ENCODE measurements at places on chromosomes 6 and 20. TPM values are rescaled to one million over a fixed set of nuclear protein-coding genes. Genes with fewer than 3 reads are reported as not detected.

MACROD2 gene
- 6.5 TPM for total RNA-seq

TSPO2 gene
- total RNA-seq: not detected

MOCS1 gene
- 58.3 TPM for total RNA-seq

NOTCH4 gene
- 6.2 TPM for total RNA-seq

TBX18 gene
- total RNA-seq: 0.14 TPM

SAPCD1 gene
- total RNA-seq: 3.3 TPM

DNA sequence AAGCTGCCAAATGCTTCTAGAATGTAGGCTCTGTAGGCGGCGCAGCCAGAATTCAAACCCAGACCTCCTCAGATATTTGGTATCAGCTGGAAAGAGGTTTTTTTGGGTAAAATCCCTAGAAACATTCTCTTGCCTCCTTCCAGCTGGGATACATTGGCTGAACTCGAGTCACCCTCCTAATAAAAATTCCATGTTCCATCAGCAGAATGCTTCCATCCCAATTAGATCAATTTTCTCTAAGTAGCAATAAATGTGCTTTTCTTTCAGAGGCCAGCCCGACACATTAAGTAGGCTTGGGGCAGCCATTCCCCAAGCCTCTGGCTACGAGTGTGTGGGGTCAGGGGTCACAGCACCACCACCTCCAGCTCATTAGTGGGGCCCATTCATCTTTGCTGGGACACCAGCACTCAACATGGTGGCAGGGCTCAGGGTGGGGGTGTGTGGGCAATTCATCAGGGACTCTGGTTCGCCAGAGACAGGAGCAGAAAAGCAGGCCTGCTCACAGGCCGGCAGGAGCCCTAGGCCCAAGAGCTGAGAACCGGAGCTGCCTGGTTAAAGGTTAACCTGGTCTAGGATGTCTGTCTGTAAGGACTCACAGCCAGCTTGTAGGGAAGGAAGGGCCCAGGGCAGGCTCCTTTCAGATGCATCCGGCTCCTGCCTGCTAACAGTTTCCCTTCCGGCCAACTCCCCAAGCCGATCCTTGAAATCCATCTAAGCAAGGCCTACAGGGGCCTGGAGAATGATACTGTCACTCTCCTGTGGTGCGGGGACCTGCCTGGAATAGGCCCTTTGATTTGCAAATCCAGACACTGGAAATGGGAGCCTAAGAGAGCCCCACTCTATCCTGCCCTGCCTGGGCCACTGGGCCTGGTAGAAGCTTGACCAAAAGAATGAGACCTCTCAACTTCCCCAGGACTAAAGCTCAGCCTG, 159.1 kb upstream of the TOP1 start:
- H3K4me3 ChIP-seq: no peak overlapping the region
- peaks cover 3% of the 10 kb centered on the region for H3K4me1 ChIP-seq
- no peaks in the 10 kb centered on the region for H3K27me3 ChIP-seq
- DNase-seq: no peak

DNA sequence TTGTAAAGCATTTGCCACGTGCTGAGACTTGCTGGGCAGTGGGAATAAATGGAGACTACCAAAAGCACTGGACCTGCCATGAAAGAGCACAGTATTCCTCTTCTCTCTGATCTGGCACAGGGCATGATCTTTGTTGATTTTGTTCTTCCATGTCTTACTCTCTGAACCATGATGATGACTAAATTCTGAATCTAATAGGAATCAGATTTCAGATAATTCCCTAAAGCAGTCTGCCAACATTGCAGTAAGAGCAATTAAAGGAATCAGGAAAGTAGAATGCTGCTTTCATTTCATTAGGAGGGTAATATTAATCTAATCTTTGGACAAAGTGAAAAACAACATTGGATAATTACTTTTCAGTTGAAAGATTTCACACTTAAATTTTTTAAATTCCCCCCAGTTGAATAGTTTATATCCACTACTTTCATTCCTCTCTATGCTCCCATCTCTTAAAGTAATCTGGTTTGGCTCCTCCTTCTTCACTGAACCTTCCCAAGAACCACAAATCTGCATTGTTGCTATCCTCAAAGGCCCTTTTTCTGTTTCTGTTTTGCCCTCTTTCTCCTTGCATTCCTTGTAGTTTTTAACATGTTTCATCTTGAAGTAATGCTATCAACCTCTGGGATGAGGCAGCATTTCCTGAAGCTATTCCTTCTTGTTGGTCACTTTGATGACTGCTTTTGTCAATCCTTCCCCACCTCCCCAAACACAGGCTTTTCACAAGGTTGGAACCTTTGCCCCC, 243.2 kb upstream of the TENT5A start:
- H3K27me3 ChIP-seq: no peaks in the 10 kb centered on the region
- H3K4me1 ChIP-seq: no peaks in the 10 kb centered on the region
- no peaks in the 10 kb centered on the region for H3K36me3 ChIP-seq
- H3K27ac ChIP-seq: no peak overlapping the region
- DNase-seq: no peak
- no peak overlapping the region for H3K4me3 ChIP-seq

- no peaks in the 10 kb centered on the region for H3K36me3 ChIP-seq
- no peak for DNase-seq
- peaks cover 38% of the 10 kb centered on the region for H3K27me3 ChIP-seq
- H3K4me3 ChIP-seq: no peak overlapping the region
- no peaks in the 10 kb centered on the region for H3K4me1 ChIP-seq
Measured at GRCh38 chr20:2038161-2038560, 44.3 kb upstream of the PDYN start.

- H3K4me3 ChIP-seq: no peak overlapping the region
- DNase-seq: no peak
- no peaks in the 10 kb centered on the region for H3K36me3 ChIP-seq
- H3K27me3 ChIP-seq: no peaks in the 10 kb centered on the region
- no peaks in the 10 kb centered on the region for H3K4me1 ChIP-seq
- H3K27ac ChIP-seq: no peak overlapping the region
Measured at GRCh38 chr6:87375315-87375714, 30.7 kb downstream of the C6orf163 start.

DNA sequence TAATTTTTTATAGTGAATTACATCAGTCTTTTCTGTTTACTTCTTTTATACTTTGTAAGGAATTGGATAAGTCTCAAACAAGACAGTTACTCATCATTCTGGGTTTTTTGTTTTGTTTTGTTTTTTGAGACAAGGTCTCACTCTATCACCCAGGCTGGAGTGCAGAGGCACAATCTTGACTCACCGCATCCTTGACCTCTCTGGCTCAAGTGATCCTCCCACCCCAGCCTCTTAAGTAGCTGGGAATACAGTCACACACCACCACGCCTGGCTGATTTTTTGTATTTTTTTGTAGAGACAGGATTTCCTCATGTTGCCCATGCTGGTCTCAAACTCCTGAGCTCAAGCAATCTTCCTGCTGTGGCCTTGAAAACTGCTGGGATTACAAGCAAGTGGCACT, 524.3 kb downstream of the EYS start:
- H3K27me3 ChIP-seq: no peaks in the 10 kb centered on the region
- H3K27ac ChIP-seq: no peak overlapping the region
- no peaks in the 10 kb centered on the region for H3K36me3 ChIP-seq
- DNase-seq: no peak
- no peaks in the 10 kb centered on the region for H3K4me1 ChIP-seq
- H3K4me3 ChIP-seq: no peak overlapping the region

GRCh38 chr6:36242626-36243025, 27.2 kb upstream of the PNPLA1 start:
- DNase-seq: no peak
- no peak overlapping the region for H3K4me3 ChIP-seq
- H3K4me1 ChIP-seq: peaks cover 2% of the 10 kb centered on the region
- H3K36me3 ChIP-seq: no peaks in the 10 kb centered on the region

DNA sequence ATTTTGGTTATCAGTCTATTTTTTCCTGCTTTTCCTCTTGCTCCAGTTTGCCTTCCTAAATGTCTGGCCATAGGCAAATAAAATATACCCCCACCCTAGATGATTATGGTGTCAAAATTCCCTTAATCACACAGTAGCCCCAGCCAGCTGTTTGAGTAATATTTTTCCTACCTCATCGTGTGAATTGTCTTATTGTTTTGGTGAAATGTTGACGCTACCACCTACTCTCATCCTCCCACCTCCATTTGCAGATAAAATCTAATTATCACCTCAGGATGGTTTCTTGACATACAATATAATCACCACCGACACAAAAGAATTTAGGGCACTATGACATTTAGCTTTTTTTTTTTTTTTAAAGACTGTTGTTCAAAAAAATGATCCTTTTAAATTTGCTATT, 44.1 kb upstream of the FUCA2 start:
- no peak overlapping the region for H3K4me3 ChIP-seq
- no peaks in the 10 kb centered on the region for H3K27me3 ChIP-seq
- no peak for DNase-seq
- H3K36me3 ChIP-seq: no peaks in the 10 kb centered on the region
- H3K27ac ChIP-seq: no peak overlapping the region
- peaks cover 5% of the 10 kb centered on the region for H3K4me1 ChIP-seq

DNA sequence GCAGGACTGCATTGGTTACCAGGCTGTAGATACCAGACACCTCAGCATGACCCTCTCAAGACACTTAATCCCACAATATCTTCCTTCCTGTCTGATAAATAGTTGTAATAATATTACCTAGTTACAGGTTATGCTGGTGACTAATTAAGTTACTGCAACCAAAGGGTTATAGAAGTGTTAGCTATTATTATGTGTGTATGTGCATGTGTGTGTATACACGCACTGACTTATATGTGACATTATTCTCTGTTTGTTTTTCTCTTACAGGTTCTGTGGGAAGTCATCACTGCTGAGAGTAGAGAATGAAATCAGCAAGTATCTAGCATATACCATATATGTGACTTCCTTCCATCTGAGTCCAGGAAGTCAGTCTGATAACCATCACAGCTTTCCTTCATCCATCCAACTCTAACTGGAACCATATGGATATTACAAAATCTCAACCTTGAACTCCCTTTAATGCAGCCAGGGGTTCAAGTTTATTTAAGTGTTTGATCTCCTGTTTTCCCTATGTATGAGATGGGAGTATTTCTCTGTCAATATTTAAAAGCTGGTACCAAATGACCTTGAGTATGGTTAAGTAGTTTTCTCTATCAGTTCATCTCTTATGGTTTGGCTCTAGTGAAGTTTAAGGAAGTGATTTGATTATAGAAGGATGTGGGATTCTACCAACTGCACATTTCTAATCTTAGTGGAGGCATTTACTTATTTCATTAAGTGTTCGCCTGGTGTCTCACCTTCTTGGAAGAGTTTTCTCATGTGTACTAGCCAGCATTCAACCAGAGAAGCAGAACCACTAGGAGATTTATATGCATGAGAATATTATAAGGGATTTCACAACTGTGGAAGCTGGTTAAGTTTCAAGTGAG, 313.2 kb downstream of the HIVEP2 start:
- H3K4me1 ChIP-seq: no peaks in the 10 kb centered on the region
- no peak for DNase-seq
- no peak overlapping the region for H3K4me3 ChIP-seq
- H3K36me3 ChIP-seq: no peaks in the 10 kb centered on the region

GRCh38 chr20:13081877-13082276, 73.1 kb downstream of the SPTLC3 start:
- no peak overlapping the region for H3K27ac ChIP-seq
- H3K4me1 ChIP-seq: peaks cover 8% of the 10 kb centered on the region
- H3K27me3 ChIP-seq: no peaks in the 10 kb centered on the region
- no peaks in the 10 kb centered on the region for H3K36me3 ChIP-seq
- DNase-seq: no peak

DNA sequence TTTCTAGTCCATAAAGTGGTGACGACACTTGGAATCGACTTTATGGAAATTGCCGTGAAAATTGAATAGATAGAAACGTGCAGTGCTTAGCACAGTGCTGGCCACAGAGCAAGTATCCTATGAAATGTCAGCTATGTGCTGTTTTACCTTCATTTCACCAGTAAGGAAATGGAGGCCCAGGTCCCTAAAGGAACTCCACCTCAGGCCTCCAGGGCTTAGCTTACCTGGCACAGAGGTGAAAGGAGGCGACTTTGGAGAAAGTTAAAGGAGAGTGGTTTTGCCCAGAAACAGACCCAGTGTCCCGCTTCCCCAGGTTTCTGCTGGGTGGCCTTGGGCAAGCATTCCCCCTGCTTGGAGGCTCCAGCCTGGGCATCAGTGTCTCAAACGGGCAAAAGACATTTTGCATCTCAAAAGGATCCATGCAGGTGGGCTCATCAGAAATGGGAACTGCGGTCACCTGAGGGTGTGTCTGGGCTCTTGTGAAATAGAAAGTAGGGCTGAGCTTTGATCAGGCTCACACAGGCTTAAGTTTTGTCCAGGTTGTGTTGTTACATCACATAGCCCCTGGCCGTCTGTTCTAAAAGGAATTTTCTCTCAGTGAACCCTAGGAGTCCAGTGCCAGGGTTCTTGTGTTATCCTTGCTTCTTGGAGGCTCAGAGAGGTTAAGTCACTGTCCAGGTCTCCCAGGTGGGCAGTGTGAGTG, 6.8 kb upstream of the TULP1 start:
- H3K27ac ChIP-seq: no peak overlapping the region
- no peaks in the 10 kb centered on the region for H3K27me3 ChIP-seq
- DNase-seq: no peak
- no peak overlapping the region for H3K4me3 ChIP-seq
- no peaks in the 10 kb centered on the region for H3K4me1 ChIP-seq

- H3K4me3 ChIP-seq: no peak overlapping the region
- H3K27ac ChIP-seq: no peak overlapping the region
- H3K4me1 ChIP-seq: no peaks in the 10 kb centered on the region
- DNase-seq: no peak
- H3K36me3 ChIP-seq: no peaks in the 10 kb centered on the region
- H3K27me3 ChIP-seq: peaks cover 6% of the 10 kb centered on the region
Measured at GRCh38 chr6:116533233-116533957, 12.1 kb downstream of the TRAPPC3L start.

DNA sequence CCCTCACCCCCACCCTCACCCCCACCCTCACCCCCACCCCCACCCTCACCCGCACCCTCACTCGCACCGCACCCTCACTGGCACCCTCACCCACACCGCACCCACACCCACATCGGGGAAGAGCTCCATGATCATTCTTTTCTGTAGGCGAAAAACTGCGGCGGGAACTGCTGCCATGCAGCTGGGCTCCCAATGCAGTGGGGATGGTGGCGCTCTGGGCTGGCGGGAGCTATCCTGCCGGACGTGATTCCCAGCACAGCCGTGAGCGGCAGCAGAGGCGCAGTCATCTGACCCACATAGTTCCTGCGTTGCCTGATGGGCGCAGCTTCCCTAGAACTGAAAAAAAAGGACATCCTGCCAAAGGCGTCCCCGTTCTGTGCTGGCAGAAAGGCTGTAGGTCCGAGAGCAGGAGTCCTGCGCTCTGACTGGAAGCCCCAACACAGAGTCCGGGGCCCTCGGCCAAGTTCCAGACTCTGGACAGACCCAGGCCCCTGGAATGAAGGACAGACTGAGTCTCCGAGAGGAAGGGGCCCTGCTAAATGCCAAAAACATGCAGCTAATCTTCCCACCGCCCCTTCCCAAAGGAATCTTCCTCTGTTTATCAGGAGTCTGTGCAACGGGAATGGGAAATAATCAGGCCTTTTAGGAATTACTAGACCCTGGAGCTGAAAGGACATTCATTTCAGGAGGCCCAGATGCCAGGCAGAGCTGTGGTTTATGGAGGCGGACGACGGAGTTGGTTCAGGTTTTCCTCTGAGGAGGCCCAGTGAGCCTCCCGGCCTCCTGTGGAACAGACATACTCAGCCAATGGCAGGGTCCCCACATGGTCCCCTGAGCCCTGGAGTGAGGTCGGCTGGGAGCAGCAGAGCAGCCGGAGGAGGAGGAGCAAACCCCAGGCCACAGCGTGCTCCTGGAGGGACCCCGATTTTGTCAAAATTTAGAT, 14.1 kb upstream of the TCFL5 start:
- H3K4me3 ChIP-seq: no peak overlapping the region
- peak overlapping the region; percentile 75 for H3K27ac ChIP-seq
- peak; percentile 78 for DNase-seq
- peaks cover 10% of the 10 kb centered on the region for H3K4me1 ChIP-seq
